ENCODE measurements at places on chromosomes 6 and 20. TPM values are rescaled to one million over a fixed set of nuclear protein-coding genes. Genes with fewer than 3 reads are reported as not detected.

OR2J3 gene
- not detected for total RNA-seq

KCNS1 gene
- total RNA-seq = 0.21 TPM

RAET1L gene
- total RNA-seq = not detected

TAB2 gene
- 56.3 TPM for total RNA-seq

Measured in left cardiac atrium (tissue), 4 donors.